ENCODE measurements at places on chromosomes 3 and 15. TPM values are rescaled to one million over a fixed set of nuclear protein-coding genes. Genes with fewer than 3 reads are reported as not detected.

DNA sequence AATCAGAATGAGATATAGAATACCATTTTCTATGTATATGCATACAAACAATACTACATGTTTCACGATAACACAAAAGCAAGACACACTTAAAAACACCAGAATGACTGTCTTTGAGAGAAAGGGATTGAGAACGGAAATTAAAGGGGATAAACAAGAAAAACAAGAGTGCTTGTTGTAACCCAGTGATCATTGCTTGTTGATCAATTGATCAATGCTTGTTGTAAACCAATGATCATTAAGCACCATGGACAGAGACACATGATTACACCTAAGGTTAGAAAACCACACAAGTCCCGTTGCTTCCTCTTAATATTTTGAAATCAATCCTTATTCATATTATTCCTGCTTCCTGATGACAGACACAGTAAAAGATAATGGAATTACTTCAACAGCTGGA lies 1.1 kb upstream of the OR4F15 start:
- no peak overlapping the region for H3K4me3 ChIP-seq
- DNase-seq: no peak
- peaks cover 72% of the 10 kb centered on the region for H3K4me1 ChIP-seq
- H3K36me3 ChIP-seq: no peaks in the 10 kb centered on the region
- no peaks in the 10 kb centered on the region for H3K27me3 ChIP-seq
- H3K27ac ChIP-seq: no peak overlapping the region

DNA sequence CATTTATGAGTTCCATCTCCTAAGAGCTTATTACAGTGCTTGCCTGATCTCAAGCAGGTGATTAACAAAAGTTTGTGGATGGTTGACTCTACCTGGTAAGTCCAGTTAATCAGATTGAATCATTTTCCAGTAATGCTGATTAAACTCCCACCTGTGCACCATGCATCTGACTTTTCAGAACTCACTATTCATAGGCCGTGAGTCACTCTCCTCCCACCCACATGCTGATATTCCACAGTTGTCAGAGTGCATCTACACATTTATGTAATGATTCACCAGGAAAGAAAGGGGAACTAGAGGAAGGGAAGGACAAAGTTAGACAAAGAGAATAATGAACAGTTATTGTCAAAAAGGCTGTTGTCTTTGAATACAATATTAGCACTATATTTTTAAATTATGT lies 106.2 kb upstream of the UBE3A start:
- peaks cover 16% of the 10 kb centered on the region for H3K4me1 ChIP-seq
- peak; percentile 32 for DNase-seq
- no peaks in the 10 kb centered on the region for H3K36me3 ChIP-seq
- H3K4me3 ChIP-seq: no peak overlapping the region
- H3K27me3 ChIP-seq: peaks cover 8% of the 10 kb centered on the region

GRCh38 chr3:147618691-147619090 lies 209.5 kb downstream of the ZIC1 start:
- no peaks in the 10 kb centered on the region for H3K27me3 ChIP-seq
- no peak for DNase-seq
- no peaks in the 10 kb centered on the region for H3K36me3 ChIP-seq

DNA sequence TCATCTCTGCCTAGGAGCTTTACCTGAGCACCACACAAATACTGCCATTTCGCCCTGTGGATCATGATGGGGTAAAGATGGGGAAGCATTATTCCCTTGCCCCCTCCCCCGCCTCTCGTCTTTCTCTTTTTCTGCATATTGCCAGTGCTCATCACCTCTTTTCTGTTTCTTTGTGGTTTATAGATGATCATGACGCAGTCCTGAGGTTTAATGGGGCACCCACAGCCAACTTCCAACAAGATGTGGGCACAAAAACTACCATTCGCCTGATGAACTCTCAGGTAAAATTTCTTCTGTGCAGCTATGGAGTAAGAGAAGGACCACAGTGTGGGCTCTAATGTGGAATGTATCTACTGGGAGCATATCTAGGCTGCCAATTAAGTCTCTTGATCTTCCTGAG lies 88.2 kb downstream of the RPL39L start:
- peaks cover 9% of the 10 kb centered on the region for H3K36me3 ChIP-seq
- no peak overlapping the region for H3K27ac ChIP-seq
- no peaks in the 10 kb centered on the region for H3K27me3 ChIP-seq
- no peak for DNase-seq
- H3K4me3 ChIP-seq: no peak overlapping the region
- H3K4me1 ChIP-seq: no peaks in the 10 kb centered on the region

DNA sequence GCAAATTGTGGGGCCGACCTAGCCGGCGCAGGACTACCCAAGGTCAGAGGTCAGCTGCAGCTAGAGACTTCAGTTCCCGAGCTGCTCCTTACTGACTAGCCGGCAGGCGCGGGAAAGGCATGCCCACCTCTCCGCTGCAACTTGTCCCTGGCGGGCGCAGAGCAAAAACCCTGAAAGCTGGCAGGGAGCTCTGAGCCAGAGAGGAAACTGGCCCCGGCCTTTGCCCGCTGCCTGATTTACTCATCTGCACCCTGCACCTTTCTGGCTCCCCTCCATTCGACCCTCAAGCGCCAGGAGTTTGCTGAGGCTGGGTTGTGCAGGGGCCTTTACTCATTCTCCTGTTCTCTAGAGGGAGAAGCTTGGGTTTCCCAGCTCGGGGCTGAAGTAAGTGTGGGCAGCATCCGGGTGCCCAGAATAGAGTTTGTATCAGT lies 1.5 kb downstream of the ZIC4 start:
- H3K4me1 ChIP-seq: peaks cover 32% of the 10 kb centered on the region
- DNase-seq: no peak
- no peak overlapping the region for H3K27ac ChIP-seq
- H3K4me3 ChIP-seq: no peak overlapping the region

DNA sequence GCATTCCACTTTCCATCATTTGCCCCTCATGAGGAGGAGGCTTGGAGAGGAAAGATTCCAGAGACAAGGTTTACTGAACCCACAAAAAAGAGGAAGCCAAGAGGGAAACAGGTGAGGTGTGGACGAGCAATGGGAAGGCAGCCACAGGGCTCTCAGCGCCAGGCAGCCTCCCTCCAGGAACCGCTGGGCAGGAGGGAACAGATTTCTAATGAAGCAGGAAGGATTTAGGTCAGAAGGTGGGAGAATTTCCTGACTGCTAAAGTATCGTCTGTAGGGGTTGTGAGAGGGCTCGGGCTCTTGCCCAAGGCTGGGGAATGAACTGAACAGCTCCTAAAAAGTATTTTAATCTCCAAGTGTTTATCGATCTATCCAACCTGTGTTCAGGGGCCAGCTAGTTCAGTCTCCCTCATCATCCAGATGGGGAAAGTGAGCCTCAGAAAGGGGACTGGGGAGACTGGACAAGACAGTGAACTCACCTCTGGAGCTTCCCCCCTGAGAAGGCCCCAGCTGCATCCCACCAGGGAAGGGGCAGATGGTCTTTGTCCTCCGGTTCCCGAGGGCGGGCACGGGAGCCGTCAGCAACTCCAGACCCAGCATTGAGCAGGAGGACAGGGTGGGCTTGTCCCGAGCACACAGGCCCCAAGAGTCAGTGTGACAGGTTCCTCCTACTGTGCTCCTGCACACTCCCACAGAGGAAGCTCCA lies 10.5 kb downstream of the LOXL1 start:
- H3K4me1 ChIP-seq: peaks cover 85% of the 10 kb centered on the region
- peaks cover 25% of the 10 kb centered on the region for H3K36me3 ChIP-seq
- H3K27me3 ChIP-seq: no peaks in the 10 kb centered on the region
- H3K4me3 ChIP-seq: no peak overlapping the region
- peak overlapping the region; percentile 12 for H3K27ac ChIP-seq
- no peak for DNase-seq

ELL3 gene
- 1.2 TPM for total RNA-seq

GOLGA8M gene
- 0.42 TPM for total RNA-seq

KCNH8 gene
- total RNA-seq: not detected

STAC gene
- not detected for total RNA-seq

All from HFFc6 (cell line).